ENCODE measurements at places on chromosomes 1 and 21. TPM values are rescaled to one million over a fixed set of nuclear protein-coding genes. Genes with fewer than 3 reads are reported as not detected.

- no peak overlapping the region for H3K4me3 ChIP-seq
- DNase-seq, result no peak
- no peak overlapping the region for H3K27ac ChIP-seq
Measured at GRCh38 chr1:25735956-25736529, 64.0 kb upstream of the SELENON start.

The FCAMR gene
- not detected for total RNA-seq

DNA sequence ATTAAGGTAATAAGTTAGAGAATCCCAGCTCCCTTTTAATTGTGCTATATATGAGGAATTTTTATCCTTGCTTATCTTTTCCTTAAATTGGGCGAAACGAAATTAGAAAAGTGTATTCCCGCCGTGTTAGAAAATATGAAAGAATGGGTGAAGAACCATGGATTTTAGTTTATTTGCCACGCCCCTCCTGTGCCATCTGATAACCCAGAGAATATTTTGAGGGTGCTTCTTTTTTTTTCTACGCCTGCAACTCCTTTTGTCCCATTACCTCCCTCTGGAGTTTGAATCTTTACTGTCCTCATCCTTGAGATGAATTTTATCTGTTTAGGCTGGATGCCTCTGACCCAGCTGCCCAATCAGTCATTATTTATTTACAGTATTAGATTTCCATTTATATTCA is 1.6 kb downstream of the TLCD4 start:
- H3K4me3 ChIP-seq, result peak overlapping the region; percentile 47
- no peak for DNase-seq
- no peak overlapping the region for H3K27ac ChIP-seq
- peaks cover 5% of the 10 kb centered on the region for H3K4me1 ChIP-seq
- H3K36me3 ChIP-seq, result no peaks in the 10 kb centered on the region
- H3K27me3 ChIP-seq, result peaks cover 45% of the 10 kb centered on the region

GRCh38 chr1:164754088-164754600 is 195.2 kb downstream of the PBX1 start:
- H3K4me3 ChIP-seq, result no peak overlapping the region
- no peaks in the 10 kb centered on the region for H3K4me1 ChIP-seq
- H3K36me3 ChIP-seq, result no peaks in the 10 kb centered on the region
- DNase-seq, result no peak

The ARMH1 gene
- total RNA-seq, result 99.8 TPM

The HPCA gene
- total RNA-seq, result 0.20 TPM

The HES5 gene
- total RNA-seq, result not detected

The OPRD1 gene
- 0.05 TPM for total RNA-seq

GRCh38 chr1:204589409-204590038 is 73.3 kb downstream of the MDM4 start:
- no peak for DNase-seq
- H3K4me1 ChIP-seq, result no peaks in the 10 kb centered on the region
- H3K27ac ChIP-seq, result no peak overlapping the region

DNA sequence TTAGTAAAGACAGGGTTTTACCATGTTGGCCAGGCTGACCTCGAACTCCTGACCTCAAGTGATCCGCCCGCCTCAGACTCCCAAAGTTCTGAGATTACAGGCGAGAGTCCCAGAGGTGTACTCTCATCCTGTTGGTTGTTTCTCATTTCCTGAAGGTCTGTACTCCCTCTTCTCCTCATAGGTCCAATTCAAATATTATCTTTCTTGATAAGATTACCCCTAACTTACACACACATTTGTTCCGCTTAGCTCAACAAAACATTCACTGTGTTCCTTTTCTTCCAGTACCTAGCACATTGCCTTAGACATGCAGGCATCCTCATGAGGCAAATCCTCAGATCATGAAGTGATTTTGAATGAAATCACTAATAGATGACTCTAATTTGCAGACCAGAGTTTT is 72.4 kb upstream of the SSX2IP start:
- H3K27ac ChIP-seq, result no peak overlapping the region
- no peaks in the 10 kb centered on the region for H3K36me3 ChIP-seq
- H3K4me3 ChIP-seq, result no peak overlapping the region
- peaks cover 6% of the 10 kb centered on the region for H3K4me1 ChIP-seq

The MAST2 gene
- 37.2 TPM for total RNA-seq

- H3K4me3 ChIP-seq, result no peak overlapping the region
- H3K36me3 ChIP-seq, result peaks cover 1% of the 10 kb centered on the region
- DNase-seq, result no peak
- no peaks in the 10 kb centered on the region for H3K4me1 ChIP-seq
- H3K27ac ChIP-seq, result no peak overlapping the region
Measured at GRCh38 chr1:51648180-51649109, 31.6 kb downstream of the OSBPL9 start.

- peaks cover 43% of the 10 kb centered on the region for H3K4me1 ChIP-seq
- H3K27me3 ChIP-seq, result peaks cover 34% of the 10 kb centered on the region
- peaks cover 9% of the 10 kb centered on the region for H3K36me3 ChIP-seq
- no peak for DNase-seq
- peak overlapping the region; percentile 70 for H3K4me3 ChIP-seq
Measured at GRCh38 chr1:224624432-224624831, 8.3 kb downstream of the CNIH3 start.
